ENCODE measurements at places on chromosomes 3 and 15.

GRCh38 chr3:11556851-11557644 lies 86.7 kb downstream of the VGLL4 start:
- no peak for DNase-seq

- DNase-seq, result no peak
Observed at GRCh38 chr3:119295816-119296726, 1.9 kb downstream of the ARHGAP31 start.

DNA sequence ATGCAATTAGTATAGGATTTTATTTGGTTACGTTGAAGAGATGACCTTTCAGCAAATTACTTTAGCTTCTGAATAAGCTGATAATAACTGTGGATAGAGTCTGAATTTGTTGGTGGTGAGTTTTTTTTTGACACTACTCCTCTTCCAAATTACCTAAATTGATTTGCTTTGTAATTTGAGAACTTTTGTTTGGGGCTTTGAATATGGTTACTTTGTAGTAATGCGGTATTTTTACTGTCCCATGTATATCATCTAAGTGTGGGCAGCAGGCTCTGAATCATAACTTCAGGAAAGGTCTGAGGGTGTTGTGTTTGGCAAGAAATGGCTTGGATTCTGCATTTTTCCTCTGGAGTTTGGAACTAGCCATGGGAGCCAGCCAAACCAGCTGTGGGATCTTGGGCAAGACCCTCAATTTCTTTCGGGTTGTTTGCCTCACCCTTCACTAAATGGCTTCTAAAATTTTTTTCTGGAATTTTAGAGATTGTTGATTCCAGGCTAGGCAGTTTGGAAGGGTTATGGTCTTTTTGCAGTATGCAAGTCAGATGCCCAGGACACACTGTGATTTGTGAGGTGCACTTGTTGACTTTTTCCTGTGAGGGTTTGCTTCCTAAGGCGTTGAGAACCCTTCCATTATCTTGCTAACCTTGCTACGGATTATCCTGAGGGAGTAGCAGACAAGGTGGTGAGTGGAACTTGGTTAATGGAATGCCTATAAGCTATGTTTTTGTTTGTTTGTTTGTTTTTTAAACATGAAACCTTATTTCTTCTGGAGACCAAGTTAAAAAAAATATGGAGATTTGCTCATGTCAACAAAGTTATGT lies 10.4 kb downstream of the PTPRG start:
- no peak for DNase-seq

DNA sequence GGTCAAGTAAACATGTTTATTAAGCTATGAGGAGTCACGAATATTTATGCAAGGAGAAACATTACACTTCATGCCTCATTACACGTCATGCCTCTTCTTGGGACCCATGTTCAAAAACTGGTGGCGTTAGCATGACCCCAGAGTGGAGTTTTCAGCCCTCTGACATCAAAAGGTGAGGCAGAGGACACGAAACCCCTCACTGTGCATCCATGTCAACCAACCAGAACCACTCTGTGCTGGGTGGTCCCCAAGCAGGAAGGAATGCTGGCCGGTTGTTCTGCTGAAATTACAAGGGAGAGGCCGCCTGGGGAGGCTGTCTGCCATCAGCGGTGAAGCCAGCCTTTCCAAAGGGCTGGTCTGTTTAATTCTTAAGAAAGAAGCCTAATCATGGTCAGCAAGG lies 83.4 kb downstream of the GABRB3 start:
- no peak for DNase-seq

- no peak for DNase-seq
Observed at GRCh38 chr3:111301238-111301798, 229.7 kb downstream of the NECTIN3 start.

DNA sequence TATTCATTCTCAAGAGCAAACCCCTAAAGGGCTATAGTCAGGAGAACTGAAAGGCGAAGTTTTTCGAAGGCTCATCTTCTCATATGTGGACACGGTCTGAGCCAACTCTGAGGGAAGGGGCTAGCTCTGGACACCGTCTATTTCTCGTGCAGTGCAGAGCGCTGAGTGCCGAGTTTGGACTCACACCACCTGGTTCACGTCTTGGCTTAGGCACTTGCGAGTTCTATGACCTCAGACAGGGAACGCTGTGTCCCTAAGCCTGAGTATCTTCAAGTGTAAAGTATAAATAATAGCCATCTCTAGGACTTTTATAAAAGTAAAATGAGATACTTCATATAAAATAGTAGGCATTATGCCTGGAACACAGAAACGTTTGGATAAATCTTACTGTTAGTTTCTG lies 223.7 kb downstream of the FMN1 start:
- DNase-seq, result no peak

DNA sequence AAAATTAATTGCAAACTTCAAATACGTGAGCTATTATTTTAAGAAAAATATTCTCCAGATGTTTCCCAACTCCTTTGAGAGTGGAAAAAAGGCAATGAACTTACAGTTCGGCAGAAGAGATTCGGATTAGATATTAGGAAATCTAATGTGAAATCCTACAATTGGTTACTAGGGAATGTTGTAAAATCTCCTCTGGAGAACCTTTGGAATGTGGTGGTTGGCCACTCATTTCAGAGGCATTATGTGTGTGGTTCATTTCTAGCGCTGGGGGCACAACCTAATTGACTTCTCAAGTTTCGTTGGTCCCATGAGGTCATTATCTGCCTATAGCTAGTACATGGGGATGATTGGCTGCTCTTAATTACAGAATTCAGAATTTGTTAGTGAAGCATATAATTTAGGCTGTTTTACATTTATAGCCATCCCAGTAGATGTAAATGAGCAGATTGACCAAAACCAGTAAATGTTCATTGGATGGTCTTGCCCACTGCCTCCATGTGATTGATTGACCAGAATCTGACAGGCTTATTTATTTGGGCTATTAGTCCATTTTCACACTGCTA lies 34.6 kb upstream of the CMSS1 start:
- DNase-seq, result no peak

- DNase-seq, result no peak
Observed at GRCh38 chr3:169662132-169662842, 1.2 kb downstream of the MECOM start.

DNA sequence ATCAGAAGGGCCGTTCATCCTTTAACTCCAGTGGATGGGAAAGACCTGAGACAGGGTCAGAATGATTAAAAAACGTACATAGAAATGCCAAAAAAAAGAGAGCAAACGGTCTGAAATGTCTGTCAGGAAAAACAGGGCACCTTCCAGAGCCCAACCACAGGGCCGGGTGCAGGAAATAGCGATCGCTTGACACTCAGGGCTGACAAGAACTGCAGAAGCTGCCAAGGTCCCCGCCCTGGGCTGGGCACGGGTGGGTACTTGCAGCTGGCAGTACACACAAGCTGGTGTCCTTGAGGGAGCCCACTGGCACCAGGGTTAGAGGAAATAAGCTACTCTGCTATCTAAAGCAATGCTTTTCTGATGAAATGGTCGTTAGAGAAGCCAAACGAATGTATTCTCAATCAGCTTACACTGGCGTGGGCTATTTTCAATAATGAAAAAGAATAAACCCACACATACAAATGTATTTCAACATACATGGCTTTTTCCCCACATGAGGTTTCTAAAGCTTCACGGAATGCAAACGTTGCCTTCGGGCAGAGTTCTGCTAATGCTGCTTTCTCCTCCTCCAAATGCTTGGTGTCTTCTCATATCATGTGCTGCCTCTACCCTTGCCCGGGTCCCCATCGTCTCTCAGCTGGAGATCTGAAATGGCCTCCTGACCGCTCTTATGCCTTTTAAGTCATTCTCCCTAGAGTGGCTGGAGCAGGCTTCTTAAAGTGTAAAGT lies 15.6 kb downstream of the FRMD4B start:
- DNase-seq, result no peak

DNA sequence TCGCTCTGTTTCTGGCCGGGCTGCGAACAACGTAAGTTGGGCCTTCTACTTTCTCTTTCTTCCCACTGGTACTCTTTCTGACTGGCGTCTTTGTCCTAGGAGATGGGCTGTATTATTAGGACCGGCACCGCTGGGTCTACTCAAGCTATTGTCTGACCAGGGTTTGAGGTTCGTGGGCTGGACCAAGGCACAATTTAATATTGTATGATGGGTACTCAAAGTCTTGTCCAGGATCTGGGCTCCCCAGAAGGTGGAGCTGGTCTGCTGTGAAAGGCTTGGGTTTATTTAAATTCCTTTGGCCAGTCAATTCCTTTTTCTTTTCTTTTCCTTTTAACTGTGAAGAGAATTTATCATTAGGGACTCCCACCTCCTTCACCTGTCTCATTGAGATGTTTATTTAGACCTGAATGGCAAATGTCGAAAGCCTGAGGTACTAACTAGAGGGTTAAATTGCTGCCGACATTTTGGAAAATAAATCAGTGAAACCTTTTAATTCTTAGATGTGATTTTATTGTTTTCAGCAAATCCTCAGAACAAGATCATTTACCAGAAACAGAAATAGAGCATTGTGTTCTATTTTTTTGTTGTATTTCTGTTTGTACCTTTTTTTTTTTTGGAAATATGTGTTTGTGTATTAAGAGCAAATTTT lies 410 bp downstream of the LRRC49 start:
- DNase-seq, result no peak

DNA sequence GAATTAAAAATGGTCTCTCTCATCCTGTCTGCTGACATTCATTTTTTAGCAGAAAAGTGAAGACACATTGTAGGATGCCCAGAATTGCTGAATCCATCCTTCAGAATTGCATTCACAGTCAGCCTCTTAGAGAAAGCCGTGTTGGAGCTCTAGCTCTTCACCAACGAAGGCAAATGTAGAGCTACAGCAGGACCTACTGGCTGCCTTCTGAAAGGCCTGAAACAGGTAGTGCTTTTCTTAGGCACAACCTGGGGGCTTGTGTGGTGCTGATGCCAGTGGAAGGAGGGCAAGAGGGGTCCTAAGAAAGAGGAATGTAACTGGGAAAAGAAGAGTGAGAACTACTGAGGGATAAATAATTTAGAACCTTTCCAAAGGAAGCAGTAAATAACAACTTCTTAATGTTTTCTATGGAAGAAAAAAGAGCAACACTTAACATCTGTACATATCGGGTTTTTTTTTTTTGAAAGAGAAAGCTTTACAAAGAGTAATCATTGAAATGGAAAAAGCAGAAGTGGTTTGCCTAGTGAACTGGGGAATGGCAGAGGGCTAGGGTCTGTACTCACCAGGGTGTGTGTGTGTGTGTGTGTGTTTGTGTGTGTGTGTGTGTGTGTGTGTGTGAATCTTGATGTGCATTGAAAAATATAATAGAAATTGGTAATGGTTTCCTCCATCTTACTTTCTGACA lies 297.8 kb downstream of the SATB1 start:
- DNase-seq, result no peak

GRCh38 chr3:195462308-195462610 lies 19.4 kb upstream of the ACAP2 start:
- DNase-seq, result no peak

DNA sequence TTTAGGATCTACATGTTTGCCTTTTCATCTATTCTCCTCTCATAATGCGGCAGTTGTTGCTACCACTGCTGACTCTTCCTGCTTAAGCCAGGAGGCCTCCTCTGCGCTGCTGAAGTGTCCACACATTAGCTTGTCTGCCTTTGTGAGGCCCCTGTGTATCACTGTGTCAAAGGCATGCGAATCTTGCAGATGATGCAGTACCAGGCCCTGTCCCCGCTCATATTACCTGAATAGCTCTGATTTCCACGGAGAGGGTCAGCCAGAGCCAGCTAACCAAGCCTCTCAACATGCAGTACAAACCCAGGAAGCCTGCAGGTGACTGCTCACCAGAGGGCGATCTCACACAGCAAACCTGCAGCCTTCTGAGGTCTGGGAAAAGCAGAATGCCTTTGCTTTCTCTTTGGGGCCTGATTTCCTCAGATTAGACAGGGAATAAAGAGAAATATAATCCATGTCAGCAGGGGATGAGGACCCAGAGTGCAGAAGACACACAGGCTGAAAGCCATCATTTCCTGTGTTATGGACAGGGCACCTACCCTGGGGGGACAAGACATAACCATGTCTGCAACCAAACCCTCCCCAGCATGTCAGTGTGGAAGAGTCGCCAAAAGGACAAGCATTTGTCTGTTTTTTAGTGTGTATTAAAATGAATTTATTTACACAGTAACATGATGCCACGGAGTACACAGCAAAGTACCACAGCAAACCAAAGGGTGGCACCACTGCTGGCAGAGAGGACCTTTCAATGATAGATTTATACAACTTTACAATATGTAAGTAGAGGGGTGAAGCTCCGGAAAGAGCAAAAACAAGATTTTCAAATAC lies 36.8 kb upstream of the TSPAN3 start:
- DNase-seq, result peak; percentile 32

DNA sequence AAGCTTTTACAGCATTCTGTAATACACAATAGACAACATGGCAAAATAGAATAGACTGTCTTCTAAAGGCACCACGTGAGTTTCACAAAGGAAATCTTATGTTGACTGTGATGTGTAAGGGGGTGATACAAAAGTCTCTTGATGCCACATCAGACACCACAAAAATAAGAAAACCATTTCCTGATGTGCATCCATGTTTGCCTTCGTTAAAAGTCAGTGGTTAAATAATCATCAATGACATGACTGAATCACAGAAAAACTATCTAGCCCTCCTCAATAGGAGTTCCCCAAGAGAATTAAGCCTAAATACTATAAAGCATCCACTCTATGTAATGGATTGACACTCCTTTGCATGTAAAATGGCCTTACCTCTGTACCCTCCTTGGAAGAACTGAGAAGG lies 198.6 kb upstream of the SLC2A2 start:
- DNase-seq, result no peak

DNA sequence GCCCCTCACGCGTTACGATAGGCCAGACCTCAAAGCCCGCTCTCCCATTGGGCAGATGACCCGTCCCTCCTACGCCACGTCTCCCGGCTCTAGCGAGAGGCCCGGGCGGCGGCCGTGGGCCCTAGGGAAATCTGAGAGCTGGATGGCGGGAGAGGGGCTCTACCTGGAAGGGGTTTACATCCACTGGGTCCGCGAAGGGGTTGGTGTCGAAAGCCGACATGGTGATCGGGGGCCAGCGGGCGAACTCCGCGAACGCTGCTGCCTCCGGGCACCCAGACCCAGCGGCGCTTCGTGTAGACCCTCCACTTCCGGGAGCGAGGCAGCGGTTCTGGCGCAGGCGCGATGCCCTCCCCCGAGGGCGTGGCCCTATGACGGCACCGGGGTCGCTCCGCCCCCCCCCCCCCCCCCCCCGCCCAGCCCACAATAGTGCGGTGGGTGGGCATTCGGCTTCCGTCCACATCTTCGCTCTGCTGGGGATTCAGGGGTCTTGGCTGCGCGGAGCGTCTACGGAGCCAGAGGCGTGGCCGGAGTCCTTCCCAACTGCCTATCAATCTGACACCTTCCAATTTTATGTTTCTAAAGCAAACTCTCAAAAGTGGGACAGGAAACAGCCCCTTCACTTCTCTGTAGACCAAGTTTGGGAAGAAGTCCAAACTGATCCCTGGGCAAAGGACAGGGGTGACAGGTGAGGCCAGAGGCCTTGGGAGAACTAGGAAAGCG lies at the start of gene SCAMP2:
TSS of gene SCAMP2 (minus strand) at position 330 of the 720 bp plus-strand sequence. CDS start at position 220, 110 bp downstream.
- peak; percentile 81 for DNase-seq
